ENCODE measurements at places on chromosomes 2 and 18.
A peak's percentile ranks its signal among the peaks of the same experiment; 100 is the strongest.

DNA sequence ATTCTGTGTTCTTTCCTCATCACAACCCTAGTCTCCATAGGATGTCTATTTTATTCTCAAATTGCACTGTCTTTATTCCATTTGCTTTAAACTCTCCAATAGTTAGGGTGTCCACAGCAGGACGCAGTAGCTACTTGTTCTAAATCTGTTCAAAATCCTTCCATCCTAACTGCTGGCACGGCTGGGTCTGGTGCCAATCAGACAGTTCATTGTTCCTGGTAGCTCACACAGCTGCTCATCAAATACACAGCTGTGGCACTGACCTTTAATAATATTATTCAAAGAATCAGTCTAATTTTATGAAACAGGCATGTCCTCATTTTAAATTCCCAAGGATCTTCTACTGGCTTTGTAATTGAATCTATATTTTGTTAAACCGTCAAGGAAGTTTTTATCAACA, 59.7 kb upstream of the TMEFF2 start:
- peak; percentile 90 for DNase-seq

GRCh38 chr18:55731594-55732042, 143.6 kb upstream of the TCF4 start:
- no peak for DNase-seq

GRCh38 chr18:79693561-79694205, 14.1 kb downstream of the CTDP1 start:
- no peak for DNase-seq

DNA sequence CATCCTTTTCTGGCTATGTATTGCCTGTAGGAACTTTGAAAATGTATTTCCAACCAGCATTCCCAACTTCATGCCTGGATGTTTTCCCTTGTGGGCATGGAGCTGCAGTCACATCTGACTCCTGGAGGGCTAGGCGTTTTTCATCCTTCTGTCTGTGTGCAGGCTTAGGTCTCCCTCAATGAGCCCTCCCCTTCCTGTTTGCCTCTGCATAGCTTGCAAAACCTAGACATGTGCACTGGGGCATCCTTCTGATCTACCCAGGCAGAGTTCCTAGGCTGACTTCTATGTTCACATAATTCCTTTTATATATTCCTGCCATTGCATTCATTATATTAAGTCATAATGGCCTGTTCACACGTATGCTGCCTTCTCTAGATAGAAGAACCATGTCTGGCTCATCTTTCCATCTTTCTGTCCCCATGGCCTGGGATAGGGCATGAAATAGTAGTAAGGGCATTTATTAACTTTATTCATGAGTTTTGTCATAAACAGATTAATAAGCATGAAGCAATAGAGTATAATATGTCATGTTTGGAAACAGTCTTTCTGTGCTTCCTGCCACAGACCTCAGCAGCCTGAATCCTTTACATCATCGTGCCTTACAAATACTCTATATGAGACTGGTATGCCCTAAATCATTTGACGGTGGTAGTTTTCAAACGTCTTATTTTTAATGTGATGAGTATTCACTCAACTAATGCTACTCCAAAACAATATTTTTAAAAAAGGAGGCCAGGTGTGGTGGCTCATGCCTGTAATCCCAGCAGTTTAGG, 195.6 kb downstream of the TGIF1 start:
- DNase-seq: no peak

- DNase-seq: peak; percentile 36
Observed at GRCh38 chr2:74817304-74817675, 16.6 kb upstream of the HK2 start.

GRCh38 chr2:238296638-238297457, 8.4 kb upstream of the PER2 start:
- DNase-seq: no peak

GRCh38 chr2:45585267-45585861, 25.7 kb downstream of the SRBD1 start:
- DNase-seq: peak; percentile 50

DNA sequence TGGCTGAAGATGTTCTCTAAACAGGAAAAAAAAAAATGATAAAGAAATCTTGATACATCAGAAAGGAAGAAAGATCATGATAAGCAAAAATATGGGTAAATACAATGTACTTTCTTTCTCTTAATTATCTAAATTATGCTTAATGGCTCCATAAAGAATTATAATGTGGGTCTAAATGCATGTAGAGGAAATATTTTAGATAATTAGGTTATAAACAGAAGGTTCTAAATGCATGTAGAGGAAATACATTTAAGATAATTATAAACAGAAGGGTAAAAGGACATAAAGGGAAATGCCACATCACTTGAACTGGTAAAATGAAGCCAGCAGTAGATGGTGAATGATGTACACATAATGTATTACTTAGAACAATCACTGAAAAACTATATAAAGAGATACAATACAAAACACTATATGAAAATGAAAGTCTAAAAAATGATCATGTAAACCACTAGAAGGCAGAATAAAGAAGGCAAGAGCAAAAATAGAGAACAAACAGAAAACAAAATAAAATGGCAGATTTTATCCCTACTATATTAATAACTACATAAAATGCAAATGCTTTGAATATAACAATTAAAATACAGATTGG, 308.4 kb upstream of the CDH2 start:
- no peak for DNase-seq

- DNase-seq: peak; percentile 67
Observed at GRCh38 chr2:204495381-204495780, 49.9 kb upstream of the PARD3B start.

GRCh38 chr2:119469131-119469530, 37.5 kb downstream of the TMEM37 start:
- no peak for DNase-seq

DNA sequence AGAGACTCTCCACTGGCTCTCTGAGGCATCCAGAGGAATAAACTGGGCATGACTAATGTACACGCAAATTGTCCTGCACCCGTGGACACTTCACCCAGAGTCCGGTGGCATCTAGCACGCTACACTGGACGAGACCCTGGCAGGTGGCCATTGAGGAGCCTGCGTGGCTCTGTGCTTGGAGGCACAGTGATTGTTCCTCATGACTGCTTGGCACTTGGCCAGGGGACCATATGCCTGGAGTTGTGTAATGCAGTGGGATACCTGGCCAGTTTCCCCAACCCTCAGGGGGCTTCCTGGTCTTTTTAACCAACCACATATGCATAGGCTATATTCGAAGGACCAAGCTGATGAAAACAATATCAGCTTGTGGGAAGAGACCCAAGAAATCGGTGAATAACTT, 66.6 kb downstream of the MTCL1 start:
- DNase-seq: peak; percentile 57

GRCh38 chr2:214881647-214882202, 72.2 kb upstream of the BARD1 start:
- DNase-seq: peak; percentile 29

GRCh38 chr18:47067648-47068047, 32.2 kb upstream of the ELOA2 start:
- DNase-seq: no peak

- DNase-seq: no peak
Observed at GRCh38 chr2:208239770-208240493, 14.9 kb downstream of the IDH1 start.

DNA sequence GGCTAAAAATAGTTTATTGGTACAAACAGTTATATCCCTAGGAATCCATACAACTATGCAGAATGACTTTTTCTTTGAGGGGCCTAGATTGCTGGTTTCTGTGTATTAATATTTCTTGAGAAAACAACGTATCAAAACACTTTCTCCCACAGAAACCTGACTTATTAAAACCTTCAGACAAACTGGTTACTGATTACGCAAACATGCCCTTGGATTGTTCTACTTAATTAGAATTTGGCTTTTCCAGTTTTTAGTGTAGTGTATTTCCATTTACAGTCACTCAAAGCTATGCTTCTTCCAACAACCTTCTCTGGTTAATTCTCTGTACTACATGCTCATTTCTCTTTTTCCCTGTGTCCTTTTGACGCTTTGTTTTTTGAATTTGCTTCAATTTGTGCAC, 20.0 kb downstream of the VAPA start:
- DNase-seq: no peak

- no peak for DNase-seq
Observed at GRCh38 chr2:83342860-83343329, 1116.2 kb downstream of the SUCLG1 start.

DNA sequence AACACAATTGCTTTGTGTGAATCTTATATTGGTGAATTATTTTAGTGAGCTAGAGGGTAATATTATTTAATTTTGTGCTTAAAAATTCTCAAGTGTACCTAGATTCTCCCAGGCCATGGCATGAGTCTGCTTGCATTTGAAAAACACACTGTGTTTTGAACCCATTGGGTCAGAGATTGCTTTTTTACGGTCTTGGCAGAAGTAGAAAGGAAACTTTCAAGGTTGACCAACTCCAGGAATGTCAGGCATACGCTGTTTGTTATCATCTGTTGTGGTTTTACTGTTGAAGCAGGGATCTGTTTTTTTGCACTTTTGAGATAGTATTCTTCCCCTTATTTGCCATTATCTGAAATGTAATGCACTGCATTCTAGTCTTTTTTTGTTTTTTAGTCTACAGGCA, 377.4 kb downstream of the RPRM start:
- DNase-seq: no peak

- DNase-seq: no peak
Observed at GRCh38 chr2:207960090-207960489, 65.2 kb downstream of the PLEKHM3 start.

DNA sequence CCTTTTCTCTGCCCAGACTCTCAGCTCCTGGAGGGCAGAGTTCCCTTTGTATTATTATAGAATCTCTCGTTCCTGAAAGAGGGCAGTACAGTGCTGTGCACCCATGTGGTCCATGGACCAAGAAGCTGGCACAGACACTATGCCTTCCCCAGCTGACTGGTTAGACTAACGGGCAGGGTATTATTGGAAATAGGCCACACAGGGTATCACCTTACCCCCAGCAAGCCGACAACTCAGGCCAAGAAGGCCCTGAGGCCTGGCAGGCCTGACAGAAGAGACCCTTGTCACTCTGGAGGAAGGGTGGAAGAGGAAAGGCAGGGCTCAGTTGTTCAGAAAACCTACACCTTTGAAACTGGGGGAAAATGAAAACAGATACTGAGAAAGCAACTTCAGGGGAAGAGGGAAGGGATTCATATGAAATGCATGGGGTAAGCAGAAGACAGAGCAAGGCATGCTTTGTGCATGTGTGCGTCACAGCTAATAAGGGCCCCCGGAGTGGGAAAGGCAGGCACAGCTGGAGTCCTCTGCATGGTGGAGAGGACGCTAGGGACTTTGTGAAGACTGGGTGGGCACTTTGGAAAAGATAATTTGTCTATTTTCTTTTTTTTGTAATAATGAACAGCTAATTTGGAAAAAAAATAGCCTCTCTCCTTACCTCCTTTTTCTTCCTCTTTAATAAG, 476.8 kb upstream of the CELF4 start:
- DNase-seq: no peak

- peak; percentile 52 for DNase-seq
Observed at GRCh38 chr2:138829326-138829919, 49.2 kb upstream of the NXPH2 start.

DNA sequence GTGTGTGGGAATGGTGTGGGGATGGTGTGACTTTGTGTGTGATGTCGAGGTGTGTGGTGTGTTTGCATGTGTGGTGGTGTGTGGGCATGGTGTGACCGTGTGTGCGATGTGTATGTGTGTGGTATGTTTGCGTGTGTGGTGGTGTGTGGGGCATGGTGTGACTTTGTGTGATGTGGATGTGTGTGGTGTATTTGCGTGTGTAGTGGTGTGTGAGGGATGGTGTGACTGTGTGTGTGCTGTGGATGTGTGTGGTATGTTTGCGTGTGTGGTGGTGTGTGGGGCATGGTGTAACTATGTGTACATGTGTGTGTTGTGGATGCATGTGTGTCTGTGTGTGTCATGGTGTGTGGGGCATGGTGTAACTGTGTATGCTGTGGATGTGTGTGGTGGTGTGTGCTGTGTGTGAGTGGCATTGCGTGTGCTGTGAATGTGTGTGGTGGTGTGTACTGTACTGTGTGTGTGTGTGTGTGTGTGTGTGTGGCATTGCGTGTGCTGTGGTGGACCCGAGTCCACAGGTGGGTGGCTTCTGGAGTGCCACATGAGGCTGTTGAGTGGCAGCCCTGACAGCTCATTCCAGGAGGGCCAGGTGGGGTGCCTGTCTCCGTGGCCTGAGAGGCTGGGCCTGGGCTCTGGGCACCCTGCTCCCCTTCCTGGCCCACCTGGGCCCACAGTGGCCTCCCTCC, 14.7 kb downstream of the ODC1 start:
- no peak for DNase-seq

DNA sequence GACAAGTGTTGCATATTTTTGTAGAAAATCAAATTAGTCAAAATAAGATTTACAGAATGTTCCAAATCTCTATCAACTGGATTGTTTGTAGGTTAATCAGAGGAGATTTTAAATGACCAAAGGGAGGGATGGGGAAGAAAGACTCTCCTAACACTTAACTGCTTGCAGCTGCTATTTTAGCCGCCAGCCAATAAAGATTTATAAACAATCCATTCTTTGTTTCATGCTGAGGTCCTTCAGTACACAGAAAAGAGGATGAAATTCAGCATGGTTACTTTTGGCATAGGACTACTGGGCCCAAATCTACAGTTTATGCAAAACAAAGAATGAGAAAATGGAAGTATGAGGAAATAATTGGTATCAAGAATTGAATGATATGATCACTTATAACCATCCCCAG, 86.4 kb upstream of the FN1 start:
- peak; percentile 82 for DNase-seq

DNA sequence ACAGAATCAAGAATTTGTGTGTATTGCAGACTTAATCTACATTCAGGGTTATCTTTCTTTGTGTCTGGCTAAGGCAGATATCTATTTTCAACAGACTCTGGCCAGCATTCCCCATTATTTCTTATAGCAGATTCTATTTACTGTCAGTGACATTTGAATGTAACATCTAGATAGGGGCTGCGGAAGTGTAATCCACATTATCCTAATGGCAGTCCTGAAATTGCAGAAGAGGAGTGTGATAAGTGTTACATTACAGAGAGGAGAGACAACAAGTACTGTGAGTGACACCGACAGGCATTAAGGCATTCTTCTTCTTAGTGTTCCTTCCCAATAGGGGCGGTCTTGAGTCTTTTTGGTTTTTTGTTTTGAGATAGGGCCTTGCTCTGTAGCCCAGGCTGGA, 598.2 kb upstream of the NXPH2 start:
- DNase-seq: no peak

DNA sequence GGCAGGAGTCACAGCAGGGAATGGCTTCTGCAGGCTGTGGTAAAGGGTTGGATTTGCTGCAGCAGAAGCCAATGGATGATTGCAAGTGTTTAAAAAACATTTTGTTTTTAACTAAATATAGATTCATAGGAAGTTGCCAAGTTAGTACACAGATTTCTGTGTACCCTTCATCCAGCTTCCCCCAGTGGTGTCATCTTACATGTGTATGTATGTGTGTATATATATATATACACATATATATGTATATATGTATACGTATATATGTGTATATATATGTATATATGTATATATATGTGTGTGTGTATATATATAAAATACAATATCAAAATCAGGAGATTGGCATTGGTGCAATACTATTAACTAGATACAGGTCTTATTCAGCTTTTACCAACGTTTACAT, 19.2 kb upstream of the FAM124B start:
- DNase-seq: no peak
